Stimulated activated memory B cell treated with anti-CD40 and anti-IgM and Interleukin-4, amounts not matched to agents 10 μg/mL and 1 μg/mL and 100 μg/mL, for 72 hours (primary cell): ENCODE measurements at places on chromosomes 3 and 15.

- no peak for ATAC-seq
Observed at GRCh38 chr15:67911727-67912126, 71.9 kb upstream of the RNU6-1 start.

- no peak for ATAC-seq
Observed at GRCh38 chr3:100656945-100657344, 47.5 kb downstream of the ADGRG7 start.

GRCh38 chr3:49119439-49119838, 1.2 kb downstream of the USP19 start:
- ATAC-seq: no peak

GRCh38 chr3:122843604-122844003, 48.7 kb downstream of the SLC49A4 start:
- ATAC-seq: no peak

DNA sequence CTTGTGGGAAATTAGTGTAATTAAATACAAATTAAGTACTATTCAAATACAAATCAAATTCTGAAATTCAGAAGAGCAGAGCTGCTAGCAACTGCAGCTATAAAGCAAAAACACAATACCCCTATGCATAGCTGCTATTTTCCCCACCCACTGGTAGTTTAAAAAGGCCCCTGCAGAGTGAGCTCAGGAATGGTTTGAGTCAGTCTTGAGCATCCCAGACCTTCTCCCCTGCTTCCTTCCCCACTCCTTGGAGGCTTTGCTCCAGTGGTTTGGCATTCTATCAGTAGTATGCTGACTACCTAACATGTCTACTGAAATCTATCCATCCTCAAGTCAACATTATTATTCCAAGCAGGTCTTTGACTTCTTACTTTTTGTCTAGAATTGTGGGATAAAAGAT, 53.0 kb downstream of the EFHB start:
- ATAC-seq: no peak
